ENCODE measurements at places on chromosomes 4 and X.
A peak's percentile ranks its signal among the peaks of the same experiment; 100 is the strongest.

- no peak for DNase-seq
Observed at GRCh38 chr4:153781280-153781679, 7.6 kb downstream of the SFRP2 start.

- DNase-seq: peak; percentile 44
Observed at GRCh38 chr4:82798168-82799005, at the start of gene SCD5. Gene SCD5, minus strand, starts transcription at chr4:82798796. Its CDS starts 259 bp downstream, at chr4:82798537.

- no peak for DNase-seq
Observed at GRCh38 chrX:6759655-6760375, 224.9 kb upstream of the VCX3A start.

GRCh38 chr4:91019513-91019912 is 892.3 kb downstream of the CCSER1 start:
- DNase-seq: no peak

GRCh38 chr4:184455299-184455698 is 19.1 kb downstream of the IRF2 start:
- DNase-seq: no peak

DNA sequence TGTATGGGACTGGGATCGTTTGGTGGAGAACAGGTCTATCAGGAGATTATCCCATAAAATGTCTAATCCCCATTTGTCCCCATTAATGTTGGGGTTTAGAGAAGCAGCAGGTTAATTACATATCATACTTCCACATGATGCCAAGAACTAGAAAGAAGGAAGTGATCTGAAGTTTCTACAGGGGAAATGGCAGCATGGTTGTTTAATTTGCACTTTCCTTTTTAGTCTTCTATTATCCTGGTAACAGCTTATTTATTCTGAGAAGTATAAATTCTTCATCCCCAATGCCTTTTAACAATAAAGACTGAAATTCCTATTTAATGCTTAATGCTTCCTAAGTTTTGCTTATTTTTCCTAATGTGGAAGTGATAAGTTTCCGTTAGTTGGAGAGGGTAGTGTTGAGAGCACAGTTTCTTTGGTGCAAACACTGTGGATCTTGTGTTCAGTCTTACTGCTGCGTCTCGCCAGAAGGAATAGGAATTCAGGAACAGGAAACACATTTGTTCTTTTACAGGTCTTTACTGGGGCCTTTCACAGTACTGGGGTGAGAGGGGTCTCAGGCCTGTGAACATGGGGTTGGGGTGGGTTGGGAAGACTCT is 59.5 kb upstream of the TADA2B start:
- DNase-seq: no peak

GRCh38 chrX:37813570-37813969 is 33.7 kb downstream of the CYBB start:
- no peak for DNase-seq

- DNase-seq: no peak
Observed at GRCh38 chr4:56052481-56052880, 103.7 kb downstream of the CEP135 start.

- no peak for DNase-seq
Observed at GRCh38 chr4:113423631-113424030, 337.9 kb downstream of the CAMK2D start.
